ENCODE measurements at places on chromosomes 13 and 19. TPM values are rescaled to one million over a fixed set of nuclear protein-coding genes. Genes with fewer than 3 reads are reported as not detected.

DNA sequence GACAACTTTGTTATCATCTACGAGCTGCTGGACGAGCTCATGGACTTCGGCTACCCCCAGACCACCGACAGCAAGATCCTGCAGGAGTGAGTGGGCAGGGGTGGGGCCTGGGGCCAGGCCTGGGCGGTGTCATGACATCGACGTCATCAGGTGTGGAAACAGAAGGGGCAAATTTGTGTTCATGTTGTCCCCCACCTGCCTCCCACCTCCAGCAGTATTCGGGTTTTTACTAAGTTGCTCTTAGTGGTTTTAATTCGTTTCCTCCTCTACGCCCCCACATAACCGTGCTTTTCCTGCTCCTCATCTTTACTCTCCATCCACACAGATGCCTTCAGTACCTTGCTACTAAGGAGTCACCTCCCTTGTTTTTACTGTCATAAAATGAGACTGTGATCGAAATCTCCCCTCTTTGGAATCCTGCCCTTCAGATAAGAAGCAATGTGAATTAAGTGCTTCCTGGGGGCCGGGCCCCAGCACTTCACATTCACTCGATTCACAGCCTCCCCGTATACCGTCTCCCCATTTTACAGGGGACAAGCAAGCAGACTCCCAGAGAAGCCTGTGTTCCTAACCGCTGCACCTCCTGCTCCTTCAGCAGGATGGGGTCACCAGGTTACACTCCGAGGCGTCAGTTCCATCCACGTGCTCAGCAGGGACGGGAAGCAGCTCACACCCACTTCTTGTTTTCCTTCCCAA lies 10.5 kb downstream of the AP1M1 start:
- DNase-seq = no peak

- no peak for DNase-seq
These were observed 2104.9 kb downstream of the PCDH9 start for GRCh38 chr13:65125236-65125635.

DNA sequence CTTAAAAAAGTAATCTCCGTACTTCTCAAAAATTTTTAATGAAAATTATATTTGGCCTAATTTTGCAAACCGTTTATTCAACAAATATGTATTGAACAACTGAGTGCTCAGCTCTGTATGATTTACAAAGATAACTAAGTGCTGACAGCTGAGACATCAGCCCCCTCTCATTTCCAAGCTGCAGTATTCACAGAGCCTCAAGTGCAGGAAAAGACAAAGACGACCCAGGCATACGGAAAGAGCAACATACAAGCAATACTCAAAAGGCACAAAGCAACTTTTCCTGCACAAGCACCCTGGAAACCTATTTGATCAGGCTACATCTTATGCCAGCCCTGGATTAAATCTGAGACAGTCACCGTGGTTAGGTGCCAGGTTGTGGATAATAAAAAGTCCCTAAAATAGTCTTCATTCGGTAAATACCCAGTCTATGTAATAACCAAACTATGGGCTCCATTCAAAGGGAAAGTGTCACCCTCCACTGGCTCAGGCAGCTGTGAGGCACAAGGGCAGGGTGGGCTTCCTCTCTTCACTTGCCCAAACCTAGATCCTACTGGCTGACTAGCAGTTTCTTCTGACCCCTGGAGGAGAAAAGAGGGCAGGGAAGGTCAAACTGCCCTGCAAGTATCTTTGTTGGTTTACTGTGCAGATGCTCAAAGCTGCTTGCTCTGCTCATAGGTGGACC lies 65.5 kb downstream of the TBC1D4 start:
- DNase-seq = no peak

- DNase-seq = no peak
These were observed 2486.0 kb upstream of the PCDH20 start for GRCh38 chr13:63901630-63902029.

DNA sequence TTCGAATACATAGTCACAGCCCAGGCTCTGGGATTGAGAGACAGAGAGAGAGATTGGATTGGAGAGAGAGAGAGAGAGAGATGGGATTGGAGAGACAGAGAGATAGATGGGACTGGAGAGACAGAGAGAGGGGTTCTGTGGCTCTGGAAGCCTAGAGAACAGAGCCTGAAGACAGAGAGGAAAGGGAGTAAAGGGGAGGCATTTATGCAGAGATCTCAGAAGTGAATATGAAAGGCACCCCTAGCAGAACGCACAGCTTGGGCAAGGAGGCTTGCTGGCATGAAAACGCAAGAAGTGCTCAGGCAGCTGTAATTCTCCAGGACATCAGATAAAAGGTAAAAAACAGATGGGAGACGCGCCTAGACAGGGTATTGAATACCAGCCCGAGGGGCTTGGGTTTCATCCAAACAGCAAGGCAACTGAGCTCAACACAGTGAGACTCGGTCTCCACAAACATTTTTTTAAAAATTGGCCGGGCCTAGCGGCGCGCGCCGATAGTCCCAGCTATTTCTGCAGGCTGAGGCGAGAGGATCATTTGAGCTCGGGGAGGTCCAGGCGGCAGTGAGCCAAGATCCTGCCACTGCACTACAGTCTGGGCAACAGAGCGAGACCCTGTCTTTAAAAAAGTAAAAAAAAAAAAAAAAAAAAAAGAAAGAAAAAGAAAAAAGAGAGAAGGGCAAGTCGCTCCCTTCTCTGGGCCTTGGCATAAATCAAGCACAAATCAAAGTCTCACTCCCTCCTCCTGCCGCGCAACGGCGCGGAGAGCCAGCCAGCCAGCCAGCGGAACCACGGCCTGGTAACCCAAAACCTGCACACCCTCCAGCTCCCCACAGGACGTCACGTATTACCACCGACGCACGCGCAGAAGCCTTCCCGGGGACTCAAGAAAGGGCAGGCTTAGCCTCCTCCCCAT lies 774 bp upstream of the PPP2R1A start:
- no peak for DNase-seq

DNA sequence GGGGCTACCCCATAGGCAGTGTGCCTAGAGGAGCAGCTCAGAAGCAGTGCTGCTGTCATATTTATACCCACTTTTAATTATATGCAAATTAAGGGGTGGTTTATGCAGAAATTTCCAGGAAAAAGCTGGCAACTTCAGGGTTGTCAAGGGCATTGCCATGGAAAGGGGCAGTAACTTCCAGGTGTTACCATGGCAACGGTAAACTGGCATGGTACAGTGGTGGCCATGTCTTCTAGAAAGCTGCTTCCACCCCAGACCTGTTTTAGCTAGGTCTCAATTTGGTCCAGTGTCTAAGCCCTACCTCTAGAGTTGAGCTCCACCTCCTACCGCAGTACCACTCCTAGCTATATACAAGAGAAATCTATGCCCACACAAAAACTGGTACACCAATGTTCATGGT lies 11.3 kb downstream of the PNMA8A start:
- no peak for DNase-seq

- DNase-seq = no peak
These were observed 8.1 kb downstream of the RINL start for GRCh38 chr19:38869836-38870607.

- DNase-seq = peak; percentile 37
These were observed 5.5 kb downstream of the CCDC124 start for GRCh38 chr19:17938092-17938845.

GRCh38 chr19:34503531-34504272 lies 22.1 kb downstream of the WTIP start:
- DNase-seq = no peak

DNA sequence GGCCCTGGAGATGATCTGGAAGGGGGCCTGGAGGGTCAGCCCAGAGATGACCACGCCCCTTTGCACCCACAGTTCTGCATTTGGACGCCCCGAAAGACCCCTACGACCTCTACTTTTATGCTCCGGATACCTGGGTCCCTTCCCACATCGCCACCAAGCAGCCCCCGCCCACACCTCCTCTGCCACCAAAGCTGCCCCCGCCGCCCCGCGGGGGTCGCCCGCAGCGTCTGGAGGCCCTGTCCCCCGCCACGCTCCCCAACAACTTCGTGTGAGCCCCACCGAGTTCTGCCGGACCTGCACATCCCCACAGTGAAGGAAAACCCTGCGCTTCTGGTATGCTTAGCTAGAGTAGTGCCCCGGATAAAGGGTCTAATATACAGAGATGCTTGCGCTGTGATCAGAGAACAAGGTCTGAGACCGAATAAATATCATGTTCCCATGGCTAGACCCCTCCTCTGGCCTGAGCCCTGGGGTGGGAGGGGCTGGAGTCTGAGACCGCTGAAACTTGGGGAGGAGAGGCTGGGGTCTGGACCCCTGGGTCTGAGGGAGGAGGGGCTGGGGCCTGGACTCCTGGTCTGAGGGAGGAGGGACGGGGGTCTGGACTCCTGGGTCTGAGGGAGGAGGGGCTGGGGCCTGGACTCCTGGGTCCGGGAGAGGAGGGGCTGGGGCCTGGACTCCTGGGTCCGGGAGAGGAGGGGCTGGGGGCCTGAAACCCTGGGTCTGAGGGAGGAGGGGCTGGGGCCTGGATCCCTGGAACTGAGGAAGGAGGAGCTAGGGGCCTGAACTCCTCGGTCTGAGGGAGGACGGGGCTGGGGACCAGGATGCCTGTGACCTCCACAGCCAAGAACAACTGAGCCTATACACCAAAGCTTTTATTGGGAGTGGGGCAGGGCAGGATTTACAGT lies 3.6 kb downstream of the GFY start:
- no peak for DNase-seq

DNA sequence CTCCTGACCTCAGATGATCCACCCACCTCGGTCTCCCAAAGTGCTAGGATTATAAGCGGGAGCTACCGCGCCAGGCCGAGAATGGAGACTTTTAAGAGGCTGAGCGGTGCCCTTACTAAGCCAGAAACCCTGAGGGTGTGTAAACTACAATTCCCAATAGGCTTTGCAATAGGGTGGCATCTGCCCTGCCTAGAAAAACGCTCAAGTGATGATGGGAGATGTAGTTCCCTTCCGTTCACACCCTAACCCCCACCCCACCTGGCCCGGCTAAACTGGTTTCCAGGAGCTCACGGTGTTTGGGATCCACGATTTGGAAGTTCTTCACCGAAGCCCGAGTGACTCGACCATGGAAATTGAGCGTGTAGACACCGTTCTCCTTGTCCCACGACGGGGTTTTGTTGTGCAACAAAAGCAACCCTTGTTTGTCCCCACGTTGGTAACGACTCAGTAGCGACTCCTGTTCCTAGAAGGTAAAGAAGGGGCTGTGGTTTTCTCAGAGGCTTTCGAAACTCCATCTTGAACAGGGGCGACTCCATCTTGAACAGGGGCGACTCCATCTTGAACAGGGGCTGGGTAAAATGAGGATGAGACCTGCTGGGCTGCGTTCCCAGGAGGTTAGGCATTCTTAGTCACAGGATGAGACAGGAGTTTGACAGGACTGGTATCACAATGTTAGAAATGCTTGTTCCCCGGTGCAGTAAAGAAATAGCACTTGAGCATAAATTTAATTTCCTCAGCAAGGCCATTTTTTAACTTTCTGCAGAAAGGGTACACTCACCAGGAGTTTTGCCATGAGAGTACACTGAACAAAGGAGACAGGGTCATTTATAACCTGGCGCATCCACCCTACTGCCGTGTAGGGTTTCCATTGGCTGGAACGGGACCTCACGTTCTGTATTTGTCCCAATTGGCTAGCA lies 9.8 kb downstream of the PPP1R15A start:
- DNase-seq = no peak

- no peak for DNase-seq
These were observed 9.8 kb upstream of the MZF1 start for GRCh38 chr19:58582985-58583384.

DNA sequence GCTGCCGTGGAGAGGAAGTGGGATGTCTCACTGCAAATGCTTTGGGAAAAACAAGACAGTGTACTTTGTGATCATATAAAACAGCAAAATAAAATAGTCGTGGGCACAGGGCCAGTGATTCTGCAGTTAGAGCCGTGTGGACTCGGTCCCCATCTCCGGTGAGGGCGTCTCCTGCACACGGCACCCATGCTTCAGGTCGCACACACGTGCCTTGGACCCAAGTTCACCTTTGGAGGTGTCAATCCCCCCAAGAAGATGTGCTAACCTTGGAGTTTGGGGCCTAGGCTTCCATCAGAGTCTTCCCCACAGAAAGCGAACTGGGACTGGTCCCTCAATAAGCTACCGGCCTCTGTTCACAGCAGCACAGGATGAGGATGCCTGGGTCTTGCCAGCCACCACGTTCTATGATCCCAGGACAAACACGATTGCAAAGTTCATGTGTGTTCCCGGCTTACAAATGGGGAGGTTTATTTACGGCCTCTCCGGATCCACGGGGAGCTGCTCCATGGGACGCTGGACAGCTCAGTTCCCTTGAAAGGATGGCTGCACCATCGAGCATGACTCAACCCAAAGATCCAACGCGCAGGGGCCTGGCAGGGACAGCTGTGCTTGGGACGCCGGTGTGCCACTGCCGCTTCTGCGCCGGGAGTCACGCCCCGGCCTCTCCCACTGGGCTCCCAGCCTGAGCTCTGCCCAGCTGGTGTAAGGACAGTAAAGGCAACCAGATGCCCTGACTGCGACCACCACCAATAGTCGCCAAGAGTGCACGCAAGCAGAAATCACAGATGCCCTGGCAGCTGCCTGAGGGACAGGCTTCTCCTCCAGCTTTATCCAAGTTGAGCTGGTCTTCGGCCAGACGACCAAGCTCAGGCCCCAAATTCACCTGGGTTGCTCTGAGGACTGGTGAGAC lies 8.6 kb downstream of the GAS6 start:
- no peak for DNase-seq

- no peak for DNase-seq
These were observed 462.2 kb downstream of the TSHZ3 start for GRCh38 chr19:30887042-30887441.

- no peak for DNase-seq
These were observed 107.2 kb downstream of the FNDC3A start for GRCh38 chr13:49082653-49083536.

GRCh38 chr19:12953799-12954611 lies 3.0 kb downstream of the GADD45GIP1 start:
- no peak for DNase-seq

- DNase-seq = no peak
These were observed 51.3 kb downstream of the ERICH6B start for GRCh38 chr13:45564133-45564776.

- DNase-seq = no peak
These were observed 30.0 kb downstream of the KEAP1 start for GRCh38 chr19:10473192-10473591.

GRCh38 chr19:10852098-10852800 lies 4.0 kb downstream of the C19orf38 start:
- DNase-seq = peak; percentile 23

DNA sequence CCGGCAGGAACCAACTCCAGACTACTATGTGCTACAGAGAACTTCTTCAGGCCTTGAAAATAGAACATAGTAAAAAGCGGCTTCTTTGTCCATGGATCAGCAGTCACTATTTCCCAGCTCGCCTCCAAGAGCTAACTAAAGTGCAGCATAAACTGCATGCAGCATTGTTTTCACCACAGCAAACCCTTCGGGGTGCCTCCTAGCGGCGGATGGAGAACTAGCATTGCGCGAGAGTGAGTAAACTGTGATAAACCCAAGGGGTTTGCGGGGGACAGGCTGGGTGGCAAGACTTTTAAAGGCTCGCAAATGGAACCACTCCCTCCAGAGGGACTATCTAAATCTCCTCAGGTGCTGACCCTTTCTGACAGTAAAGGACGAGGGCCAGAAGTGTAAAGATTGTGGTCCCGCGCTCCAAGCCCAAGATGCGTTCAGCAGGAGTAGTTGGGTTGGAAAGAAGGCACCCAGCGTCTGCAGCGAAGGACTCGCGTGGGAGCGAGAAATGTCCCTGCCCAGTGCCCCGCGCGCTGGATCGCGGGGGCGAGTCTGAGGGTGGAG lies 21.5 kb upstream of the SGCG start:
- no peak for DNase-seq

The EHD2 gene
- polyA plus RNA-seq = 132 TPM

The TMEM150B gene
- not detected for polyA plus RNA-seq

The CYSLTR2 gene
- not detected for polyA plus RNA-seq

The KCNJ14 gene
- polyA plus RNA-seq = 0.31 TPM

The ZMYM2 gene
- polyA plus RNA-seq = 11.6 TPM

The ITGBL1 gene
- 93.7 TPM for polyA plus RNA-seq

The DCLK1 gene
- 0.69 TPM for polyA plus RNA-seq

The GPR180 gene
- polyA plus RNA-seq = 2.4 TPM

The PRR20B gene
- not detected for polyA plus RNA-seq

Data from BJ (cell line).